ENCODE measurements at places on chromosomes 4 and X.

GRCh38 chr4:159010563-159011260 lies 92.2 kb upstream of the RAPGEF2 start:
- DNase-seq, result no peak

DNA sequence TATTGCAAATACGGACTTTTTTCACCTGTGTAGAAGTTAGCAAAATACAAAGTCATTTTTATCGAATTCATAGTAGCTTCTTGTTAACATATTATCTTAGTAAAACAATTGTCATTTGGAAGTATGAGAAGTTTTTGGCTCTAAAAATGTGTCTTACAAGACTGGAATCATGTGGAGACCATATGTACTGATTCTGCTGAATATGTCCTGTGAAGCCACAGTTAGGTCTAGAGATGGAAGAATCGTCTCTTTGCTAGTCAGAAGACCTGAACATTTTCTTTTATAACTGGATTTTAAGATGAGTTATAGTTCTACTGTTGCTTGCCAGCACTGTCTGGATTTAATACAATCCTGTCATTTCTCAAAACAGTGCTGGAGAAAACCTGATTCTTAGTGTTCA lies 29.0 kb downstream of the TMEM165 start:
- DNase-seq, result no peak

GRCh38 chr4:129231945-129232588 lies 136.1 kb downstream of the C4orf33 start:
- no peak for DNase-seq

DNA sequence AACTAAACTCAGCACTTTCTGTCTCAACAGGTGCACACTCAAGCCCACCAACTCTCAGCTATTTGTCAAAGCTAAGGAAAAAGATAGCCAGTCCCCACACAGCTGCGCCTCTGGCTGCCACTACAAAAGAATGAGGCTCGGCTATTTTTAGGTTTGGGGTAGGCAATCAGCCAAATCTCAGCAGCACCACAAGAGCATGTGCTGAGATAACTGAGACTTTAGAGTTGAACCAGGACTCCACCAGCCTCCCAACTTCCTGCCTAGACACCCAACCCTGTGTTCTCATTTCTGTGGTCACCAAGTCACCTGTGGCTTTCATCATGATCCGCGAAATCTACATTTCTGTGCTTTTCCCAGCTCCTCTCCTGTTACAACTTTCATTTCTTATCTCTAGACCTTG lies 28.0 kb downstream of the DMD start:
- DNase-seq, result no peak

DNA sequence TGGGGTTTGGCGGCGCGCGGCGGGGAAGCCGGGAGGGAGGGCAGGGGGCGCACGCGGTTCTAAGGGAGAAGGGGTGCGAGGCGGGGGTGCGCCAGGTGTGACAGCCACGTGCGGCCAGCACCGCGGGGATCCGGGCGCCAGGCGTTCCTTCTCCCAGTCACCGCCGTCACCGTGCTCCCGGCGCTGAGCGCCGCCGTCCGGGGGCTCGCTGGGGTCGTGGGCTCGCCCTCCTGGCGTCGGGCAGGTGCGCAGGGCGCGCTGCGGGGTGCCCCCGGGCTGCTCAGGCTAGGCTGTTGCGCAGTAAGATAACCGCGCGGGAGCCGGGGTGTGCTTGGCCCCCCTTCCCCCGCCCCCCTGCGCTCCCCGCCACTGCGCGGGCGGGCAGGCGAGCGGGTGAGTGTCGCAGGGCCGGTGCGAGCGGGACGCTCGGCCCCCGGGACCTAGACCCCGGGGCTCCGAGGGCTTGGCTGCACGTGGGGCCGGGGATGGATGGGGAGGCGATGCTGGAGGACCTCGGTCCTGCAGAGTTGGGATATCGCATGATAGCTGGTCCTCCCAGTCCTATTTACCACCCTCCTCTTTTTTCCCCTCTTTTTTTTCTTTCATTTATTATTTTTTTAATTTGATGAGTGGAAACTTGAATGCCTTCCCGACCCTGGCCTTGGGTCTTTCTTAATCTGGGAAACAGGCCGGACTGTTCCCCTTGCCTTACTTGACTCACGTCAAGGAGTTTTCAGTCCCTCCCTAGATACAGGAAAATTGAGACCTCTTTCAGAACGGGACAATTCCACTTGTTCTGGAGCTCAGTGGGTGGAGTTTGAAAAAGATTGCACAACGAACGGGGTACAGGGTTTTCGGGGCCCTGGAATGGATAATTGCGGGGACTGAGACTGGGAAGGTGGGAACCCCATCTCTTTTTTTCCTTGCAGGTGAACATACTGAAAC lies 797 bp downstream of the TXLNG start:
- DNase-seq, result no peak

GRCh38 chr4:176123710-176124407 lies 58.2 kb downstream of the WDR17 start:
- DNase-seq, result peak; percentile 56

- DNase-seq, result no peak
These were observed 26.7 kb upstream of the BMP2K start for GRCh38 chr4:78749258-78749971.

DNA sequence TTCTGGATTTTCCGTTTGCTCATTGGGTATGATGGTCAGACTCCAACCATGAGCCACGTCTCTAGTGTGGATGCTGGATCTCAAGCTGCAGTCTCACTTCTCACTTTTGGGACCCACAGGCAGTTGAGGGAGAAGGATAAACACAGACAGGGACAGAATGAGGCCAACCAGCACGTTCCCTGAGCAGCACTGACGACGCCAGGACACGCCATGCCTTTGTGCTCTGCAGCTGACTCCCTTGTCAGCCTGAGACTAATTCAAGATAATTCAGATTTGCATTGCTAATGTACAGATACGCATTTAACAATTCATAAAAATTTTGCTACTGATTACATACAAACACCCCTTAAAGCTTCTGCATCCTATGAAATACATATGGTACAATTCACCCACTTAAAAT lies 106.5 kb downstream of the FAM193A start:
- no peak for DNase-seq

GRCh38 chr4:153156263-153156662 lies 48.0 kb upstream of the TRIM2 start:
- no peak for DNase-seq

GRCh38 chrX:67749536-67749935 lies 205.7 kb downstream of the AR start:
- no peak for DNase-seq

DNA sequence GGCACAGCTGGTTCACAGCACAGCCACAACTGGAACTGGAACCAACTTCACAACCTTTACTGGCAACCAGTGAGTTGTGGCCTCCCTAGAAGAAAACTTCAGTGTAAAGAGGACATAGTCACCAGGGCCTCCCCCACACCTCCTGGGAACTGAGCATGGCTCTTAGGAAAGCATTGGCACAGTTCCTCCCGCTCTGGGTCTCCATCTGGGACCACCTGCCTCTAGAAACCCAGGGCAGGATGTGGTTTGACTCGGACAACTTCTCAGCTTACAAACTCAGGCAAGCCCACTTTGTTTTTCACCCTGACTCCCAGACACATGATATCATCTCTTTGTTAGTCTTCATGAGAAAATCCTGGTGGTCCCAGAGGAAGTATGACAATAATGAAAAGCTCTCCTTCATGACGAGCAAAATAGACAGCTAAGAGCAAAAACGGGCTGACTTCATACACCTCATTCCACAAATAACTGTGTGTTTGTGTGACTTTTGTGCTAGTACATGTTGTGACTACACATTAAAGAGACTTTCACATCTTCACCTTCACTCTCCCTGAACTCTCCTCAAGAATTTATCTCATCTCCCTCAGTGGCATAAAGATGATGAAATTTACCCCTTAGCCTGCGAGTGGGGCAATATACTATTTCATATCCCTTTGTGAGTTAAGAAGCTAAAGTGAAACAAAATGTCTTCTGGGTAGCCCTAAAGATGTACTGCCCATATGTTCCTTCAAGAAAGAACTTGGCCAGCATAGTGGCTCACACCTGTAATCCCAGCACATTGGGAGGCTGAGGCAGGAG lies 75.4 kb downstream of the SH3KBP1 start:
- no peak for DNase-seq

DNA sequence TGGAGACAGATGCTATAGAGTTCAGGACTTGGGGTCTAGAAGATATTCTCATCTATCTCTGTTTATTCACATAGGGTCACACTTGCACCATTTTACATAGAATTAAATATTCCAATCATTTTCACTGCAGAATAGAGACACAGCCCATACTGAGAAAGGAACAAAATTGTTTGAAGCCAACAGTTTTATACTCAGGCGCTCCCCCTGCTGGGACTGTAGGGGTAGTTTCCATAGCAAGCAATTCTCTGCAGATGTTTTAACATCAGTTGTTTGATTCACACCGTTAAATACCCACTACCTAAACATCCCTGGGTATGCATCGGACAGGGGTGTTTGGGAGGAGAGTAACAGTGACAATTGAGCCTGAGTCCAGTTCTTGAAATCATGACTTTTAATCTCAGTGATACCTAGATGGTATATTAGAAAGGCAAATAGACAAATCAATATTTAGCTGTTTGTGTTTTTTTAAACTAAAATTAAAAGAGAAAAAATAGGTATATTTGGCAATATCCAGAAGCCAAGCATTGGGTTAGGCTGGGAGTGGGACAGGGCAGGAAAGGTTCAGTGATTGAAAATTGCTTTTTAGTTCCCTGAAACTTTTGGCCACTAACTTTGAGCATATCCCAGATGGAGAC lies 33.8 kb downstream of the LONRF3 start:
- DNase-seq, result no peak

- no peak for DNase-seq
These were observed 52.1 kb upstream of the MSANTD1 start for GRCh38 chr4:3196670-3197359.

DNA sequence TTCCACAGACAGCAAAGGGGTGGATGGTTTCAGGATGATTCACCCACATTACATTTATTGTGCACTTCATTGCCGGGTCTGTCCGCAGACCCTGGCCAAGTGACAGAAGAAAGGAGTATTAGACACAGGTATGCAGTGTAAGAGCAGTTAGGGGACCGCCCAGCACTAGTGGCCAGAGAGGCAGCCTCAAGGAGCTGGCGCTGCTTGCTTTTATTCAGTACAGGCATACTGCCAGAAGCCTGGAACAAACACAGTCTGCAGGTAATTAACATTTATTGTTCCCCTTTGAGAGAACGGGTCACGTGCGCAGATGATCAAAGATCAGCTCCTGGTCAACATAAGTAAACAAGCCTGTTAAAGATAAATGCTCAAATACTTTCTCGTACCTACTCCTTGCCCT lies 1639.0 kb upstream of the IGFBP7 start:
- no peak for DNase-seq

GRCh38 chr4:95545546-95545945 lies 3.2 kb downstream of the UNC5C start:
- no peak for DNase-seq

- DNase-seq, result no peak
These were observed 200.2 kb downstream of the APBB2 start for GRCh38 chr4:41014158-41014557.

DNA sequence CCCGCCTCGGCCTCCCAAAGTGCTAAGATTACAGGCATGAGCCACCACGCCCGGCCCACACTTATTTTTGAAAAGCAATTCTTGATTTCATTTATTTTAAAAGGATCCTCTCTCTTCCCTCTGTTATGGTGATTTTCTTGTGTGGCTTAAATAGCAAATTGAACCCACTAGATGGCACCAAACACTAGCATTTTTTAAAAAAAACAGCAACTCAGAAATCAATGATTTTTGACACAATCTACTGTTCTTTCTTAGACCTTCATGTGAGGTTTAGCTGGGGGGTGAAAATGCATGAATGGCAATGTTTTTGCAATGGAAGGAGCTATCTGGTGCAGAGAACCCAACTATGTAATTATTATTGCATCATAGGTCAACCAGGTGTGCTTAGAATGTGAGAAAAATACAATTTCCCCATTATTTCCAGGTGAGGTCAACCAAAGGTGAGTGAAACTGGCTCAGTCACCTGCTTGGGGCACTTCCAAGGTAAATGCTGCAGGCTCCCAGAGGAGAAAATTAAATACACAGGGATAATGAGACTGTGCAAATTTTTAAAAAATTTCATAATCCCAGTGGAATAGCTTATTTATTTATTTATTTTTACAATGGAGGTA lies 226.7 kb upstream of the PRKX start:
- DNase-seq, result no peak

DNA sequence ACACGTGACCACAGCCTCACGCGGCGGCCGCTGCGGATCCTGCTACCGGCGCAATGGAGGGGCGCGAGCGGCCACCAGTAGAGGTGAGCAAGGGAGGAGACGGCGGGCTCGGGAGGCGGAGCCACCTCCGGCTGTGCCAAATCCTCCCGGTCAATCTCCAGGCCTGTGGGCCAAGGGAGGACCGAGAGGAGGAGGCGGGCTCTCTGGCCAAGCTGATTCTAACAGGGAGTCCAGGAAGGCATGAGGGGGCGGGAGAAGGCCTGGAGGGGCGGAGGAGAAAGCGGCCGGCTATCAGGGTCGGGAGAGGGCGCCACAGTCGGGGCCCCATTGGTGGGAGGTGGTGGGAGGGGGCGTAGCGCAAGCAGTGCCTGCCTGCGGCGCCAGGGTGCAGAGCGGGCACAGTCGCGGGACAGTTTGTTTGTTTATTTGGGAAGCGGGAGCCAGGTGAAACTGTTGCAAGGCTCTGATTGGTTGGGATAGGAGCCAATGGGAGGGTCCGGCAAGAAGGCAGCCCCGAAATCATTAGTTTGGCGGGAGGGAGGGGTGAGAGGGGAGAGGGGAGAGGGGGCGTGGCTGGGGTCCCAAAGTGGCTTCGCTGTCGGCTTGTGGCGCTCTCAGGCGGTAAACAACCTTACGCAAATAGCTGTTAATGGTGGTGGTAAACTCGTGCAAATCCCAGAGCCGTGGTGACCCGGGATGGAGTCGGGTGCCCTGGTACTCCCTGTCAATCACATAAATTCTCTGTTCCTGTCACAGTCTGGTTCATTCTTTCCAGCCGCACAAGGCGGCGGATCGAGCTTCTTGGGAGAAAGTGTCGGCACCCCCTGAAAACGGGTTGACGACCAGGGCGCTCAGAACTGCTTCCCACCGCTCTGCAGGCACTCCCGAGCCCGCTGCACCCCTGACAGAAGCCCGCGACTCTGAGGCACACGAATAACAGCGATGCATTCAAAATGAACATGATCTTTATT lies at the start of gene IRS4:
TSS of gene IRS4 (minus strand) at position 55 of the 971 bp plus-strand sequence.
- DNase-seq, result peak; percentile 98

DNA sequence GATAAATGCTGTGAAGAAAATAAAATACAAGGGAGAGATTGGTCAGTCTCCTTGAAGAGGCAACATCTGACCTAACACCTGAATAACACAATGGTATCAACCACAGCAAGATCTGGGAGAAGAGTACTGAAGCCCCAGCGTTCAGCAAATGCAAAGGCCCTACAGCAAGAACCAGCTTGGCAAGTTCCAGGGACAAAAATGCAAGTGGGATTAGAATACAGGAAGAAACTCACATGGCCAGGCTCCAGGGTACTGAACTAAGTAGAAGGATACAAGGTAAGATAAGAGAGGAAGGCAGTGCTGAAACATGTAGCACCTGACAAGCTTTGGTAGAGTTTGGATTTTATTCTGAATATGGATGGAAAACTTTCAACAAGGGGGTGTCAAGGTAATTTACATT lies 3.6 kb downstream of the SMIM14 start:
- DNase-seq, result peak; percentile 84

DNA sequence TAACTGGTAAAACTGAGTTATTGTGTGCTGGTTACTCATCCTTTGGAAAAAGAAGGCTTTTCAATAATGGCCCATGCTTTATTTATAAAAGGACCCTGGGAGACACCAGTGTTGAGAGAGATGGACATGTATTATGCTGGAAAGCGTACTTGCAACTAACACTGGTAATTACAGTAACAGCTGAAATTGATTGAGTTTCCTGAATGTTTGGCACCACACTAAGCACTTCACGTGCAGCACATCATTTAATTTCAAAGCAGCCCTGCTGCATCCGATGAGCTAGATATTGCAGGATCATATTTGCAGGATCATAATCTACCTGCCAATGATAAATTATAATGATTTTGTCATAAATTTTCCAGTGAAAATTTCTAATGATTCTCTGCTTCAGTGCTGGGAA lies 81.5 kb downstream of the QRFPR start:
- no peak for DNase-seq
